ENCODE measurements at places on chromosomes 2 and 18.

DNA sequence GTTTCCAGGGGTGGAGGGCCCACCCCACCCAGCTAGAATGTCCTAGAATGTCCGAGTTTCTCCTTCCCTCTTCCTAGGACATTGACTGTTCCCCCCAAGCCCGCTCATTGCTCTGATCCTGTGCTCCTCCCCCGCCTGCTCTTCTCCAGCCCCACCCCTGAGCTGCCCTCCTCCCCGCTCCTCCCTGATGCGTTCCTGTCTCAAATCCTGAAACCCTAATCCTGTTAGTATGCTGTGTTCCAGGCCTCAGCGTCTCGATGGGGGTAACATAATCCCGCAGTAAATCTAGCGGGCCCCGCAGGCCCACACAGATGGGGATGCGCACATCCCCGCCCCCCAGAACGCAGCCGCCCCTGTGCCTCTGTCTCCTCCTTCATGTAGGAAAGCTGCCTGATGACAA is 51.3 kb downstream of the NRP2 start:
- DNase-seq: no peak

GRCh38 chr18:25164848-25165811 is 186.8 kb downstream of the ZNF521 start:
- DNase-seq: no peak

GRCh38 chr2:56286936-56287335 is 103.1 kb downstream of the CCDC85A start:
- DNase-seq: no peak

GRCh38 chr18:58793361-58793760 is 71.3 kb upstream of the ZNF532 start:
- no peak for DNase-seq

DNA sequence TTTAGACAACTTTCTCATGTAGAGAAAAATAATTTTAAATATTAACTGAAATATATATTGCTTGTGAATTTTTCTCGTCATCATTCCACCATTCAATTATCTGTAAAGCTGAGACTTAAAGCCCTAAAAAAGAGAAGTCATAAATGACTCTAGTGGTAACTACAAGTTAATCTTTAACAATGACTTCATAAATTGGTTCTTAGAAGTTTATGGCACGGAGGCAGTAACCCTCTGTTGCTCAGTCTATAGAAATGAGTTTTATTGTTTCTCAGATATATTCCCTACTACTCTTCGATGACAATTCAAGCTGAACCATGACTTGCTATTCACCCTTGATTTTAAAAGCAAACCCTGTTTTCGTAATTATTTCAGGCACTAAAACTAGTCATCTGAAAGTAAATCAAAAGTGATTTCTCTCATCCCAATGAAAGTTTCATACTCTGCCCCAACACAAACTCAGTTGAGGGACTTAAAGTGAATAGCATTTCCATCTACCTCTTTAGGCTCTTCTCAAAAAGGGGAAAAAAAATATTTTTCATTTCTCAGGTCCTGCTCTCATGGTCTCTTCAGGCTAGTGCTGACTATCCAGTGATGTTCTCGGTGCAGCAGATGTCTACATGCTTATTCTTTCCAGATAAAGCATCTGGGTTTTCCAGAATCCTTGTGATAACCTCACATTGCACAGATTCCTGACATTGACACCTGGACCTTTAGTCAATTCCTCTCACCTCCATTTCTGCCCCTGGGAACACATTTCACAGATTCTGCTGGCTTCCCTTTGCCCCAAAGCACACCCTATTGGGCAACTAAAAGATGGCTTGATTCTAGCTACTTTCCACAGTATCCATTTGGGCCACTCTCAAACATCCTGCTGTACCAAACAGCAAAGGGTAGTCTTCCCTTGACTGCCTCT is 207.8 kb upstream of the LRATD1 start:
- no peak for DNase-seq

- no peak for DNase-seq
Measured at GRCh38 chr18:58253318-58253717, 209.3 kb downstream of the NEDD4L start.

- DNase-seq: no peak
Measured at GRCh38 chr2:176200971-176201370, 12.5 kb downstream of the HOXD1 start.

GRCh38 chr2:194155431-194155830 is 1501.6 kb upstream of the SLC39A10 start:
- DNase-seq: no peak

DNA sequence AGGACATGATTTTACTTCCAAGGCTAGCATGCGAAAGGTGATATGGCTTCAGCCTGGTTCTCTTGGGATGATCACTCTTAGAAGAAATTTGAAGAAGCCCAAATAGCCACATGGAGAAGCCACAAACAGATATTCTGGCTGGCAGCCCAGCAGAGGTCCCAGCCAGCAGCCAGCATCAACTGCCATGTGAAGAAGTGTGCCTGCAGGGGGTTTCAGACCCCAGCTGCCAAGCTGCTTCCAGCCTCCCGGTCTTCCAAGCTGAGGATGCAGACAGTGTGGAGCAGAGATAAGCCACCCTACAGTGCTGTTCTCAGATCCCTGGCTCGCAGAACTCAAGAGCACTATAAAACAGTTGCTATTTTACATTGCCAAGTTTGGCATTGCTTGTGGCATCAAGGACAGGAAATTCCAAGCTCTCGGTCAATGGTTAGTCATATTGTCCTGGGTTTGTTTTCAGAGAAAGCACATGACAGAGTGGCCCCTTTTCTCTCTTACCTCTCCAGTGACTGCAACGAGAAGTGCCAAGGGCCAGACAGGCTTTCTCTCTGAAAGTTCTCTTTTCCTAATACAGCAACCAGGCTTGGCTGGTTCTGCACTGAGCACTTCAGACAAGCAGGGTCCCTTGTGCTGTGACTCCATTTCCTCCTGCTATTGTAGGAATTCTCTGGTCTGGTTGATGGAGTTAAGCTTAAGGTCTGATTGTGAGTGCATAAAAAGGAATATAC is 223.7 kb downstream of the ANKRD30B start:
- DNase-seq: no peak

DNA sequence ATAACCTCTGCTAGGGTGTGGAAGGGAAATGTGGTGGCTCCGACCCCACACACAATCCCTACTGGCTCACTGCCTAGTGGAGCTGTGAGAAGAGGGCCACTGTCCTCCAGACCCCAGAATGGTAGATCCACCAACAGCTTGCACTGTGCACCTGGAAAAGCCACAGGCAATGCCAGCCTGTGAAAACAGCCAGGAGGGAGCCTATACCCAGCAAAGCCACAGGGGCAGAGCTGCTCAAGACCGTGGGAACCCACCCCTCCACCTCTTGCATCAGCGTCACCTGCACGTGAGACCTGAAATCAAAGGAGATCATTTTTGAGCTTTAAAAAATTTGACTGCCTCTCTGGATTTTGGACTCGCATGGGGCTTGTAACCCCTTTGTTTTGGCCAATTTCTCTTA is 249.0 kb upstream of the CDH2 start:
- DNase-seq: no peak

DNA sequence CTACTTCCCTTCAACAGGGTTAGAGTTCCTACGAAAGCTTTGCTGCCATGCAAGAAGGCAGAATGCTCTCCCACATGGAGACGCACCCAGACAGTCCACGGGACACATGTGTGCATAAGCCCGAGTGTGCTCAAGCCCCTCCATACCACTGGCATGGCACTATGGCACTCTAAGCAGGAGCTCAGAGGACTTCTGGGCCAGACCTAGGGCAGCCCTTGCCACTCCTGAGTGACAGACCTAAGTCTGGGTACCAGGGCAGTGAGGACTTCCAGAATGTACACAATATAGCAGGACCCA is 11.4 kb upstream of the ARID5A start:
- DNase-seq: no peak

DNA sequence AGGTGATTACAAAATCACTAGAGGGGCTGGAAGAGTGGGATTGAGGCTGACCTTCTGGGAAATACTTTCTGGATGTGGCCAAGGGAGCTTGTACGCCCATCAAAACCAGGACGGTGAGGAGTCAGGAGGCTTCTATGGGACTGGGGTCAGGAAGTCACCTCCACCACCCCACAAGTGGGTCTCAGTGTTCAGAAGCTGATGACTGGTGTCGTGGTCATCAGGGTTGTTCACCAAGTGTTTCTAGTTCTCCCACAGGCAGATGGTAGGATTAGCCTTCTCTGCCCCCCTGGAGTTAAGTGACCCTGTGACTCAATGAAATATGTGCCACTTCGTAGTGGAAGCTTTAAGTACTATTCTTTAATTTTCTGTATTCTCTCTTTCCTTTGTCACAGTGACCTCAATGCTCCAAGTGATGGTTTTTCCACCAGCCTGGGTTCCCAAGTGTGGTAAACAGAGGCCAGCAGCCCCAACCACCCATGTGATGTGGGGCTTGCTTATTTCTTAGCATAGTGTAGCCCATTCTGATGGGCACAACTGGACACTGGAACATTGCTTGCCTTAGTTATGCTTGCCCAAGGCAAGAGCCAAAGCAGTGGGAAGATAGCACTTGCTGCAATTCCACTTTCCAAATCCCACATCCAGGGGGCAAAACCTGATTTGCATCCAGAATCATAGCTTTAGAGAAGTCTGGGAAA is 258.8 kb downstream of the CYP26B1 start:
- no peak for DNase-seq

DNA sequence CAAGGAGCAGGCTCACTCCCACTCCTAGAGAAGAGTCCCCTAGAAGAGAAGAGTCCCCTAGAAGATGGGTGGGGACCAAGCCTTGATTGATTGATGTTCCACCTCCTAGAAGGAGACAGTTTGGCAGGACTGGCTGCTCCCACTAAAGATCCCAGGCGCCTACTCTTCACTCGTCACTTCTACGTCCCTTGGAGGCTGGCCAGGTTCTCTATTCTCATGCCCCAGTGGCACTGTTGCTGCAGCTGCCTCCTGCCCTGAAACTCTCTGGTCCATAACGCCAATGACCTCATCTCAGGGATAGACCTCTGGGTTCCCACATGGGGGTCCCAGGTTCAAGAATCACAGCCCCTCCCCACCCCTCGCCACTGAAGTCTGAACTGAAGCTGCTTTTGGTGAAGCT is 2.5 kb upstream of the SP140L start:
- peak; percentile 58 for DNase-seq

DNA sequence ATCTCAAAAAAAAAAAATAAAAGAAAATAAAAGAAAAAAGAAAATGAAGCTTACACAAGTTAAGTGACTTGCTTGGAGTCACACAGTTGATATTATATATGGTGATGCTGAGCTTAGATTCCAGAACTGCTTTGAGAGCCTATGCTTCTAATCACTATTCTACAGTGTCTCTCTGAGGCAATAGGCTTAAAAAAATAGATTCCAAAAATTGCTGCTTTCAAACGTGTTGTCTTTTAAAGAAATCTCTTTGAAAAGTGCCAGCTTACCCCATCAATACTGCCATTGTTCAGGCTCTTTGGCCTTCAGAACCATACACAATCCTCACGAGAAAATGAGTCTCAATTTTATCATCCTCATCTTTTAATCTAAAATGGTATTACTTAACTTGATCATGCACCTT is 102.6 kb downstream of the CDK15 start:
- DNase-seq: no peak

DNA sequence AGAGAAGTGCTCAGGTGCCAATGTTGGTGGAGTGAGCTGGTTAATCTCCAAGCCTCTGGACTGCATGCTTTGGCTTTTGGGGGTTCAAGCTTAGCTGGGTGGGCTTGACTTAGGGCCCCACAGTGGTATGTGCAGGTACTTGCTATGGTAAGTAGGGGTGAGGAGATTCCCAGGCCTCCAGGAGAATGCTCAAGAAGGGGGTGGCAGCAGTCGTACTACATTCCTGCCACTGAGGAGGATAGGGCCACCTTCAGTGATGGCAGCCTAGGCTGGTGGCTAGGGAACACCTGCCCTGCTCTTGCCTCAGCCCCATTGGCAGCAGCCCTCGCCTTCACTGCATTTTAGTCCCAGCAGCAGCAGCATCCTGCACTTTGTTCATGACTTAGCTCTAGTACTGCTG is 55.6 kb upstream of the MYL1 start:
- DNase-seq: no peak

DNA sequence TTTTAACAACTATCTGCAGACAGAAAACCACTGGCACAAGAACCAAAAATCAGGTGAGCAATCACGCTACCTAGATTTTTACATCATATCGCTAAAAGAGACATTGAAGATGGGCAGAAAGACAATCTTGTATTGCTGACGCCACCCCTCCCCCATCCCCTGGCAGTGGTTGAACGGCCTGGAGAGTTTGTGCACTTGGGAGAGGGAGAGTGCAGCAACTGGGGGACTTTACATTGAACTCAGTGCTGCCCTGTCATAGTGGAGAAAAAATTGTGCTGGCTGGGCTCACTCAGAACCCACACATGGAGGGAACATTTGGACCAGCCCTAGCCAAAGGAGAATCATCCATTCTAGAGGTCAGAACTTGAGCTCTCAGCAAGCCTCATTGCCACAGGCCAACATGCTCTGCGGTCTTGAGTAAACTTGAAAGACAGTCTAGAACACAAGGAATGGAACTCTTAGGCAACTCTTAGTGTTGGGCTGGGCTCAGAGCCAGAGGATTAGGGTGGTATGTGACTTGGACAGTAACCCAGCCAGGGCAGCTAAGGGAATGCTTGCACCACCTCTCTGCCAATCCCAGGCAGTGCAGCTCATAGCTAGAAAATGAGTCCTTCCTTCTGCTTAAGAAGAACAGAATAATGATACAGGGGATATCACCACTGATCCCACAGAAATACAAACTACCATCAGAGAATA is 220.0 kb upstream of the CYP26B1 start:
- DNase-seq: no peak

- DNase-seq: no peak
Measured at GRCh38 chr2:84944295-84944909, 26.6 kb upstream of the KCMF1 start.

- DNase-seq: no peak
Measured at GRCh38 chr2:24886126-24886501, 33.9 kb downstream of the ADCY3 start.

GRCh38 chr2:10940596-10940995 is 28.9 kb downstream of the KCNF1 start:
- no peak for DNase-seq

- no peak for DNase-seq
Measured at GRCh38 chr2:48471048-48471474, 58.9 kb upstream of the STON1 start.

- no peak for DNase-seq
Measured at GRCh38 chr18:23878336-23878900, 136.1 kb upstream of the TTC39C start.

DNA sequence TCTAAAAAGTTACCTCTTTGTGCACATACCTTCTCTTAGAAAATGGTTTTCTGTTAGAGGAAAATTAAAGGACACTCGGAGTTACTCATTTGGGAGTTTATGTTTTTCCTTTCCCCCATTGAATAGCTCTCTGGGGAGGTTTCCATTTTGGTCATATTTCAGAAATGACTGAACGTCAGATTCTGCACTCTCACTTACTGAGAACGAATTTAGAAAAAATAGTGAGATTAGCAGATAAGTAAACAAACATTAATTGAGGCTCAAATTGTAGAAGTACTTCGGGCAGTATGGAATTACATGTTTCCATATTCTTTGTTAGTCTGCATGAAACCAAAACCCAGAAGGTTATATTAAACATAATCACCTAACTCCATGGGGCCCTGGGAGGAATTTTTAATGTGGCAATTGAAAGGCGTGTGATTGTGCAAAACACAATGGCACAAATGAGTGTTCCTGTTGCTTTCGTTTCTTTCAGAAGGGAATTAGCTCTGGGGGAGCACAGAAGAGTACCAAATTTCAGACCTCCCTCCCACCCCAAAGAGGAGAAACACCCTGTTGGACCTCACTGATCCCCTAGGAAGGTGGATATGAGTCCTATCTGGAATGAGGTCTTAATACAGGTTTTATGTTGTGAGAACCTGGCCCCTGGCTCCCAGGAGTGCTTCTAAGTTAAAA is 212.3 kb downstream of the BCL2 start:
- no peak for DNase-seq

GRCh38 chr2:11117776-11118175 is 37.5 kb upstream of the SLC66A3 start:
- DNase-seq: no peak

- no peak for DNase-seq
Measured at GRCh38 chr18:48994044-48994651, 43.4 kb upstream of the SMAD7 start.

All from activated effector memory CD4-positive, alpha-beta T cell treated with anti-CD3 and anti-CD28 coated beads, Interleukin-2, amount 50 U/mL, for 16 hours (primary cell).